Omental fat pad (tissue), 4 donors: ENCODE measurements at places on chromosomes 11 and 22.

GRCh38 chr22:43310311-43310710 lies 32.9 kb downstream of the SCUBE1 start:
- no peak for DNase-seq

DNA sequence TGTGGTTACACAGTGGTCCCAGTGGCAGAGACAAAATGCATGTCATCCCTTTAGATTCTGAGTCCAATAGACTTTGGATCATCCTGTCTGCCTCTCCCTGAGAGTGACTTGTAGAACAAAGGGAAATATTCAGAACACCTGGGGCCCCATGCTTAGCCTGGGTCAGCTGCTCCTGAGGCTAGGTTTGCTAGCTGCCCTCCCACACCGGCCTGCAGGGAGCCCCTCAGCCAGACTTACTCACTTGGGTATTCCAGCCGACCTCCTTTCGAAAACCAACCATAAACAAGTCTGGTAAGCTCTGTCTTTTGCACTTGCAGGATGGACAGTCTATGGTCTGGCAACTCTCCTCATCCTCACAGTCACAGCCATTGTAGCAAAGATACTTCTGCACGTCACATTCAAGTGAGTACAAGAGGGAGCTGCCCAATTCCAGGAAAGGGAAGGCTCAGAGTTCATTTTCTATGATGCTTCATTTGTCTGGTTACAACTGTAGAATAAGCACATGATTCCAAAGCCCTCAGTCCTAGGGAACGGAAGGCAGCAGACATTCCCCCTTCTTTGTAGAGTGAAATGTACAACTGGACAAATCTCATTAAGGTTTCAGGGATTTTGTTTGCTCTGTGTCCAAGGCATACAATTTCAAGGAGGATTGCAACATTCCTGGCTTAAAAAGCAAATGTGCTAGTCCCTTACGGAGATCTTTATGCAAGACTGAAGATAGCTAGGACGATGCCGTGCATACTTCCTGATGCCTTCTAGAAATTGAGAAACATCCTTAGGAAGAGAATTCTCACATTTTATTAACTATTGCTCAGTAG lies 65.5 kb upstream of the EMID1 start:
- DNase-seq, result no peak

- DNase-seq, result no peak
Observed at GRCh38 chr22:30568137-30568805, 6.2 kb downstream of the GAL3ST1 start.

DNA sequence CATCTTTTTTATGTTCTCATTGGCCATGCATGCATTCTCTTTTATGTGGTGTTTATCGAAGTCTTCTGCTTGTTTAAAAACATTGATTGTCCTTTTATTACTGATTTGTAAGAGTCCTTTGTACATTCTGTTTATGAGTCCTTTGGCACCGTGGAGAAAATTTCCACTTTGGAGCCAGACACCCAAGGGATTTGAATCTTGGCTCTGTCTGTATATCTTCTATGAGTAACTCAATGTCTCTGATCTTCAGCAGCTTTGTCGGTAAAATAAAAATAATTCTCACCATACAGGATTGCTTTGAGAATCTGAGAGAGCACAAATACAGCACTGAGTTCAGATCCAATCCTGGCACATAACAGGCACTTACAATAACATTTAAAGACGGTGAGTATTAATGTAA lies 12.8 kb upstream of the SORL1 start:
- DNase-seq, result no peak

DNA sequence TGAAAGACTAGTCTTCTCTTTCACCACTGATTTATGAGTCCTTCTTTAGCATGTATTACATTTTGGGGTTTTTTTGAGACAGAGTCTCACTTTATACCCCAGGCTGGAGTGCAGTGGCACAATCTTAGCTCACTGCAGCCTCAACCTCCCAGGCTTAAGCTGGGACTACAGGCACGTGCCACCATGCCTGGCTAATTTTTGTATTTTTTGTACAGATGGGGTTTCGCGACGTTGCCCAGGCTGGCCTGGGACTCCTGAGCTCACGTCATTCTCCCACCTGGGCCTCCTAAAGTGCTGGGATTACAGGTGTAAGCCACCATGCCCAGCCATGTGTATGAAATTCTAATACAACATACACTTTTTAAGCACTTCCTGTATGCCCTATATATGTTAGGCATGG lies 26.3 kb upstream of the CXCR5 start:
- DNase-seq, result no peak

- DNase-seq, result no peak
Observed at GRCh38 chr11:26134481-26135355, 197.2 kb upstream of the ANO3 start.

DNA sequence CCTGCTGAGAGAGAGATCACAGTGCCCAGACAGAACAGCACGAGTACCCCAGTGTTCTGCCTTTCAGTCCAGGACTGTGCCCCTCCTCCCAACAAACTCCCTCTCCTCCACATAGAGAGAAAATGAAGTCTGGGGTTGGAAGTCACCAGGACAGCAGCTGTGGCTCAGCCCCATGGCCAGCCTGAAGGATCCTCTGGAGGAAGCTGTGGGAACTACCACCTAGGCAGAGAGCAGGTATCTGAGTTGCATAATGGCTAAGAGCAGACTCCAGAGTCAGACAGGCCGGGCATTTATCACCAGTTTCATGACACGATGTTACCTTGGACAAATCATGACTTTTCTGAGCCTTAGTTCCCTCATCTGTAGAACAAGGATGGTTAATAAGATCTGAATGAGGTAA lies 61.2 kb upstream of the RRAS2 start:
- no peak for DNase-seq

- DNase-seq, result no peak
Observed at GRCh38 chr11:78427615-78428265, 10.1 kb upstream of the GAB2 start.

GRCh38 chr11:34339149-34340064 lies 18.4 kb downstream of the ABTB2 start:
- no peak for DNase-seq

GRCh38 chr22:26847046-26847445 lies 189.7 kb downstream of the MIAT start:
- no peak for DNase-seq

DNA sequence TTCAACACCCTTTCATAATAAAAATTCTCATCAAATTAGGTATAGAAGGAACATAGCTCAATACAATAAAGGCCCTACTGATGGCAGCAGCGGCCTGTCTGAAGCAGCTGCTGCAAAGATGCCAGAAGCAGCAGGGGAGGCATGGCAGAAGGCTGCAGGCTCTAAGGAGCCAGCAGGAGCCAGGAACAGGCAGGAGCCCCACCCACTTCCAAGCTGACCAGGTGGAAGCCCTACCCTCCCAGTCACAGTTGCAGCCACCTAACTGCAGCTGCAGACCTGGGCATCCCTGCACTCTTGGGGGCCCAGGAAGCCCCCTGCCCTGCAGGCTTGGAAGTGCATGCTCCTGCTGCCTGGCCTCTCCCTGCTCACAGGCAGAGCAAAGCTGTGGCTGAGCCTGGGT lies 18.2 kb upstream of the OR6A2 start:
- DNase-seq, result no peak

DNA sequence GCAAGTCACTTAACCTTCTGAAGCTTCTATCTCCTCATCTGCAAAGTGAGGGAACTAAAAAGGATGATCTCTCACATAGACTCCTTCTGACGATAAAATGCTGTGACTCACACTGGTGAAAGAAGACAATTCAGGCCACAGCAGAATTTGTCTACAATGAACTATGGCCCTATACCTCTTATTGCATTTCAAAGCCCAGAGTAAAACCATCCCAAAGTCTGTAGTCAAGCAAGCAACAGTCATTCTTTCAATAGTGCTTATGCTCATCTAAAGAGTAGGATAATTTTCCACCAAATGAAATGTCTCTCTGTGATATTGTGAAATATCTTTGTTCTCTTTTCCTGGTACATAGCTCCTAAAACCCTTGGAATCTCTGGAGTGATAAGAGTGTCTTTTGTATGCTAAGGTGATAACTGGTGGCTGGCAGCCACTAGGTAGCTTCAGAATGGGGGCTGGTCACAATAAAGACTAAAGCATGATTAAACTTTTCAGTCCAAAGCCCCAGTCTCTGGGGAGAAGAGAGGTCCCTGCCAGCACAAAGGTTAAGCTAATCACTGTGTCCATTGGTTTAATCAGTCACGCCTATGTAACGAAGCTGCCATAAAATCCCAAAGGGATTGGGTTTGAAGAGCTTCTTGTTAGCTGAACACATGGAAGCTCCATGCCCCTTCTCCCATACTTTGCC lies 30.8 kb downstream of the SYTL2 start:
- DNase-seq, result no peak

- no peak for DNase-seq
Observed at GRCh38 chr11:111435046-111435698, 56.1 kb upstream of the POU2AF1 start.

DNA sequence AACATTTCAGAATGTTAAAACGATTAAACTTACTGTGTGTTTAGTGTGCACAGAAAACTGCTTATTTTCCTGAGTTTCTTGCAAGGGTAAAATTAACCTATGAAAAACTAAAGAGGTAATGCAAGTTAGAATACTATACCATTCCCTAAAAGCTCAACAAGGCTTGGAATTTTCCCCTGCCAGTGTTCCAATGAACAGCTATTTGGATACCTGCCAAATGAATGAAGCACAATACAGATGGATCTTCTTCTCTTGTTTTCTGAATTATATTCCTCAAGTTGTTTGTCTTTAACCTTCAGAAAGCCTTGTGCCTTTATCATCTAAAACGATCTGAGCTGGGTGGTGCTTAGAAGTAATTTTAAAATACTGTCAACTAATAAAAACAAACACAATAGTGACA lies 204.5 kb downstream of the LRRC4C start:
- DNase-seq, result no peak

DNA sequence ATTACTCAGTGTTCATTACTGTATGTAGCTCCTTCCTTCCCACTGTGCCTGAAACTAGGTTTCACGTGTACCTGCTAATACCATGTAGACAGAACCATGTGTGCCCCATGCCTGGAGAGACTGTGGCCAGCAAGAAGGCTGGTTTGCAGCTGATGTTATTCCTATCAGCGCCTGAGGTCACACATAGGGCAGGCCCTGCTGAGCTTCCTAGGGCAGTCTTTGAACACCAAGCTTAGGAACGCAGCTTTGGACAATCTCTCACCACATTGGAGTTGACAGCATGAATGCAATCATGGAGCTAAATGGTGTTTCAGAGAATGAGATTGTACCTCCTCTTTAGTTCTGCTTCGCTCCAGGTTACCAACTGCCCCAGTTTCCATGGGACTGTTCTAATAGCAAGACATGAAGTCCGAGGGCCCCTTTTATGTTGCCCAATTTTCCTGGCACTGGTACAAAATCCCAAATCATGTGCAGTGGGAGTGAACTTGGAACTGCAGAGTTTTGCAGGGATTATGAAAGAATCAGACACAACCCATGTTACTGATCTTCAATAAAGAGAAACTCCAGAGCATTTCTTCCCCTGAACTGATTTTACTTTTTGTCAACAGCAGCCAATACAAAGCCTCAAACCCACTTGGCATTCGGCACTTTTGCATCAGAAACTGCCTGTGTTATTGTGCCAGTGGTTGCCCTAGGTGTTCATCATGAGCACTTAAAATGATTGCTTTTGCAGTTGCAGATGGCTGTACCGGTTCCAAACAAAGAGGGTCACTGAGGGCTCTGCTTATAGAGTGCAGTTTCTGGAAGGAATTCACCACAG lies 154.2 kb upstream of the TTC12 start:
- no peak for DNase-seq
